ENCODE measurements at places on chromosomes 5 and 9.

GRCh38 chr5:30686530-30686929 lies 507.0 kb upstream of the CDH6 start:
- DNase-seq: no peak

GRCh38 chr5:110840347-110840960 lies 101.6 kb downstream of the SLC25A46 start:
- no peak for DNase-seq

- DNase-seq: no peak
Measured at GRCh38 chr9:81264516-81264915, 424.8 kb downstream of the TLE1 start.

DNA sequence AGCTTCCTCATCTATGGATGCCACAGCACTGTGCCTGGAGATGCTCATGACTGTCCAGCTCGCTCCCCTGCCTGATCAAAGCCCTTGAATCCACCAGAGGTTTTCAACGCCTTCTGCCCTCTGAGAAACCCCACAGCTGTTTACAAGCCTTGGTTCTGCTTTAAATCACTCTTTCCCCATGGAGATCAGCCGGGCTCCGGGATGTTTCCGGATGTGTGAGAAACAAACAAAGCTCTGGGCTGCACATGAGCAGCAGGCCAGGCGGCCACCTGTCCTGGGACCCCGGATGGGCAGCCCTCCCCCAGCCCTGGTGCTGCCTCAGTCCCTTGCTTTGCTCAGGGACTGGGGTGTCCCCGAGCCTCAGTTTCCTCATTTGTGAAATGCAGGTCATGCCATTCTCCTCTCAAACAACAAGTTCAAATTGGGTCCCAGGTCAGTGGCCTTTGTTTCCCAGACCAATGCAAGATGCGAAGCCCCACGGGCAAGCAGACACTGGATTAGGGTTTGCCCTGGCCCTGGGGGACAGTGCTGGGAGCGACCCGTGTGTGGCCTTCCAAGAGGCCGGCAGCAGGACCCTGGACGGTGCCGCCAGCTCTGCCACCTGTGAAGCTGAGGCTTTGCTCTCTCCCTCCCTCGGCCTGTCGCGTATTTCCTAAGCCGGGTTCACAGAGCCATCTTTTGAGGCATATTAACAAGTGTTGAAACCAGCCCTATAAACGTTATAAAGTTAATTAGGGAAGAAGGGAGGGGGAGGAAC lies 42.4 kb upstream of the PHYKPL start:
- DNase-seq: no peak

DNA sequence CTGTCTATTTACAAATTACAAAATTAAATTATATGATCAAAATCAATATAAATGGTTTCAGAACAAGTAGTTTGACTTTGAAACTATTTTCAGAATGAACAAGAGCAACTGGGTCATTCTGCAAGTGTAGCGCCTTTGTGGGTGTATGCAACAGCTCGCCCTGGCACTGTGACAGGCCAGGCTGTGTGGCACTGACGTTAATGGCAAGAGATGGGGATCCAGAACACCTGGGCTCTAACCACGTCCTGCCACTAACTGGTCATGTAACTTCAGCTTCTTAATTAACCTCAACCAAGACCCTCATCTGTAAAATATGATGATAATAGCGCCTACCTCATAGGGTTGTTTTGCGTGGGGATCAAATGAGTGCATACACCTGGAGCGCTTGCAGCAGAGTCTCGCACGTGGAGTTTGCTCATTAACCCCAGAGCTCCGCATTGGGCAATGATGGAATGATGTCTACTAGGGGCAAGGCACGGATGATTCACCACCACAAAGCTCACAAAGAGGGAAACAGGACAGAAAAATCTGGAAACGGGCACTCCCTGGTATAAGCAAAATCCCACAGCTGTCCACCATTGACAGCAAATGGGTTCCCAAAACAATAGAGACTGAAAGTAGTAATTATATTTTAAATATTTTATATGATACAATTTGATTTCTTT lies 639.4 kb downstream of the SEMA5A start:
- no peak for DNase-seq

DNA sequence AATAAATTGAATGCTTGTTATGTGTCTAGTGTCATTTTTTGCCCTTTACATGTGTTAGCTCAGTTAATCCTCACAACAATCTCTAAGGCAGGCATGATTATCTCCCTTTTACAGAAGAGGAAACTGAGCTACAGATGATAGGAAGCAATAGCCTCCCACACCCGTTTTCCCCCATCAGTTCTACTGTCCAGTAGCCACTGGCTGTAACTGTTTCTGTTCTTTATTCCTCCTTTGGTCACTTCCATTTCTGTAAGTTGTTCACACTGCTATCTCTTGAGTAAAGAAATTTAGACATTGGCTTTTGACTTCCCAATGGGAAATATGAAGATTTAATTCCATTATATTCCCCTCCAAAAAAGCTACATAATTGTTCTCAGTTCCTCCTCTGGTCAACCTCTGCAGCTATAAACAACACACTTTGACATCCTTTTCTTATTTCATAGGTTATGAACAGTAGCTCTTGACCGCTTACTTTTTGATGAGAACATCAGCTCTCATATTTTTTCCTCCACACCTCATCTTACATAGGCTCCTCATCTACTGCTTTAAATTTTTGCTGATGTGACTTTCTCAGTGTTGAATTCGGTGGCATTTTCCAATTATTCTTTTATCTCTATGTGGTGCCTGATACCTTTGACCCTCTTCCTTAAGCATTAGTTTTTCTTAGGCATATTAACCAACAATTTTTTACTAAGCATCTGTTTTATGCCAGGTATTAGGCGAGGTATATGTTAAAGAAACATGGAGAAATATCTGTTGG lies 21.4 kb downstream of the SPZ1 start:
- no peak for DNase-seq

- no peak for DNase-seq
Measured at GRCh38 chr5:58236498-58236897, 223.4 kb downstream of the PLK2 start.

GRCh38 chr5:850511-851006 lies at the start of gene ZDHHC11:
ZDHHC11 (minus strand) TSS chr5:850986; CDS start chr5:850602, 384 bp downstream.
- DNase-seq: no peak

GRCh38 chr5:10563945-10564837 lies at the start of gene ANKRD33B:
ANKRD33B (plus strand) TSS chr5:10564070; CDS start chr5:10564468, 398 bp downstream.
- DNase-seq: no peak

GRCh38 chr9:9091387-9091786 lies 1291.8 kb upstream of the DMAC1 start:
- DNase-seq: no peak

GRCh38 chr5:55829956-55830355 lies 21.2 kb upstream of the IL31RA start:
- DNase-seq: no peak

- DNase-seq: no peak
Measured at GRCh38 chr9:77864211-77864889, 167.3 kb downstream of the GNAQ start.

DNA sequence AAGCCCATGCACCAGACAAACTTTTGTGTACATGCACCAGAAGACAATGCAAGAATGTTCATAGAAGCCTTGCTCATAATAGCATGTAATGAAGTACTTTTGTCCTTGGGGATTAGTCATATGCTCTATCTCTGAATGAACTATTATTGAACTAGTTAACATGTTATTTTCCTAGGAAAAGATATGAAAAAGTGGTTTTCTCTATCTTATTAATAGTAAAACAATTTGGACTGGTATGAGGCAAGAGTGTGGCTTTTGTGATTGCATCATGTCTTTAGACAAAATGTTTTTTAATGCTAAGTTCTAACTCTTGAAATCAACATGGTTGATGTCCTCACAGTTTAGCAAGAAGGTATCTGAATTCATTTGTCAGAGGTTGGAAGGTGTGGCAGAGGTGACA lies 55.7 kb upstream of the SPDL1 start:
- DNase-seq: no peak

DNA sequence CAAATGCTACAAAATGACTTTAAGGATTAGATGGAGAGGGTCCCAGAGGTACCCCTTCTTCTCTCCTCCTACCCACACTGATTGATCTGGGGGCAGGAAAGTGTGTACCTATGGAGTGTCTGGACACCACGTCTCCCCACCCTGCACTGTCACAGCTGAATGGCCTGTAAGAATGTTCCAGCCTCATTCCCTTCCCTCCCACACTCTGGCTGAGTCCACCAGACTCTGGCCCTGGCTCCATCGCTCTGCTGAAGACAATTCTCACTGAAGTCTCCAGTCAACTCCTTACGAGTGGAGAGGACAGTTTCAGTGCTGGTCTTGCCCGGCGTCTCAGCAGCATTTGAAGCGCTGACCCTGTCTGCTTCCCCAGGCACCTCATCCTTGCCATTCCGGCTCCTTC lies 105.8 kb downstream of the TTLL11 start:
- DNase-seq: no peak

DNA sequence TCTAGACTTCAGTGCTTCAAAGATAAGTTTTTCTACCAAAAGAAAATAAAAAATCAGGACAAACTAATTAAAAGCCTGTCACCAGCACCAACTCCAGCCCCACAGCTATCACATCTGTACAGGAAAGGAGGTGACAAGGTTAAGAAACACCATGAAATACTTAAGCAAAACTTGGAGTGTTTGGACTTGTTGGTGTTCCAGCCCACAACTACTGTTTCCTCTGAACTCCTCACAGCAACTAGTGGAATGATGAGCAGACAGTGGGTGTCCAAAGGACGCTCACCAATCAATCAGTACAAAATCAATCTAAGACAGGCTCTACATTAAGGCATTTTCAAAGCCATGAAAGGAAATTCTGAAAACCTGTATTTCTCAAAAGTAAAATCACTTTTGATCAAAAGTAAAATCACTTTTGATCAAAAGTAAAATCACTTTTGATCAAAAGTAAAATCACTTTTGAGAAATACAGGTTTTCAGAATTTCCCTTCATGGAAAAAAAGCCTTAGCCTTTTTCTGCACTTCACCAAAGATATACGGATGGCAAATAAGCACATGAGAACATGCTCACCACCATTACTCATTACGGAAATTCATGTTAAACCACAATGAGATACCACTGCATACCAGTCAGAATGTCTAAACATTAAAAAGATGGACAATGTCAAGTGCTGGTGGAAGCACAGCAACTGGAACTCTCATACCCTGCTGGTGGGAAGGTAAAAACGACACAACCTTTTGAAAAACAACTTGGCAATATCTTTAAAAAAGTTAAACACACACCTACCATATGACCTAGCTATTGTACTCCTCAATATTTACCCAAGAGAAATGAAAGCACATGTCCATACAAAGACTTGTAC lies 79.7 kb downstream of the MED27 start:
- no peak for DNase-seq

DNA sequence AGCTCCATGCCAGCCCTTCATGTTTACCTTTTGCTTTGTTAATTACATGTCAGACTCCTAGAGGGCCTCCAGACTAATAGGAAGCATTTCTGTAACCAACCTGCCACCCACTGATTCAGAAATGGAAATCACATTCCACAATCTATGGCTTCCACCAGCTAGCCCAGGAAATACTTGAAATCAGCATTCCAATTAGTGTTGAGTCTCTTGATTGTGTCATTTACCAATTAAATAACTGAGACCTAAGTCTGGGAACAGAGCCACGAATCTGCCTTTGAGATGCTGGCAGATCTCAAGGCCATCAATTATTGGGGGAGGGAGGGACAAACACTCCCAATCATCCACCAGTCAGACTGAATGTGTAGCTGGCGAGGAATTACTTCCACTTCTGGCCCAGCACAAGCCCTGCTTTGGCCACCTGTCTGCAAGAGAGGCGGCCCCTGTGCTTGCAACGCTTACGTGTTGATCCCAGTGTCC lies 27.4 kb upstream of the SAP30L start:
- no peak for DNase-seq

DNA sequence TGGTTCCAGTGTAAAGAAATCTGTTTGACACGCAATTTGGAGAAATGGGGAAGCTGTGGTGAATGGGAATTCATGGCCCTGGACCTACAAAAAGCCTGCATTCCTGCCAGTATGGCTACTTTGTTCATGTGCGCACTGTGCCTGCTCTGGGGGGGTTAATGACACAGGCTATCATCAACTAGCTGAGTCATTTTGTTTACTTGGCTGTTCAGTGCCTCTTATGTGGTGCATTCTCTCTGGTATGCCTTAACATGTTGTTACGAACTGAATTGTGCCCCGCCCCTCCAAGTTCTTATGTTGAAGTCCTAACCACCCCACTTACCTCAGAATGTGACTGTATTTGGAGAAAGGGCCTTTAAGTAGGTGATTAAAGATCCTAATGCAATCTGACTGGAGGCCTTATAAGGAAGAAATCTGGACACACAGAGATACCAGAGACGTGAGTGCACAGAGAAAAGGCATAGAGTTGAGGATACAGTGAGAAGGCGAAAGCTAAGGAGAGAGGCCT lies 20.4 kb upstream of the UBAP1 start:
- DNase-seq: no peak

GRCh38 chr5:172901012-172901780 lies 58.0 kb upstream of the RPL26L1 start:
- DNase-seq: peak; percentile 89

- no peak for DNase-seq
Measured at GRCh38 chr9:124553738-124554137, 46.5 kb upstream of the NR5A1 start.

GRCh38 chr5:124103671-124104070 lies 591.7 kb downstream of the CSNK1G3 start:
- no peak for DNase-seq

GRCh38 chr5:133426264-133426663 lies 186.1 kb downstream of the FSTL4 start:
- DNase-seq: no peak

DNA sequence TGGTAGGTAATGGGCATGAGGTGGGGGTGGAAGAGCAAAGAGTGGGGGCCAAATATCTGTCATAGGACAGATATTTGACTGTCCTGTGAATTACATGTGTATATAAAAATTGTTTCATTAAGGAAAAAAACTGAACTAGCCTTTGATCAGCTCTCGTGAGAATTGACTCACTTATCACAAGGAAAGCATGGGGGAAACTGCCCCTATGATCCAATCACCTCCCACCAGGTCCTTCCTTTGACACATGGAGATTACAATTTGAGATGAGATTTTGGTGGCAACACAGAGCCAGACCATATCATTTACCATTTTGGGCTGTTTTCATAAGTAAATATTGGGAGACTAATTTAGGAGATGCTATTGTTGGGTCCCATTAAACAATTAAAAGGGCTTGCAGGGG lies 63.2 kb upstream of the FYB1 start:
- no peak for DNase-seq

GRCh38 chr9:91522481-91522880 lies 98.8 kb upstream of the NFIL3 start:
- DNase-seq: no peak

DNA sequence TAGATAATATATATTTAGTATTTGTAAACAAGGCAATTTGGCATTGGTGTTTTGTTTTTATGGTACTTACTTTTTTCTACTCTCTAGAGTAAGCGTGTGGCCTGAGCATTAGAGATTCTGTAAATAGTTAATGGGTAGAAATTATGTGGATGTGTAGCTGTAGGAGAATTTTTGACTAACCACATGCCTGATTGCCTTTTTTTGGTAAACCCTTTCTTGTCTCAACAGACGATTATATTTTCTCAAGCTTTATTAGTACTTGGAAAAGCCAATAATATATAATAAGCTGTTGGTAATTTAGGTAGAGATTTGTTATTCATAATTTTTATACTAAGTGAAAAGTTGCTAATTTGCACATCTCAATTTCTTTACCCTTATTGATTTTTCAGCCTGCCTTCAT lies 76.8 kb downstream of the FCHO2 start:
- no peak for DNase-seq

GRCh38 chr9:91549177-91549576 lies 125.5 kb upstream of the NFIL3 start:
- DNase-seq: no peak
